ENCODE measurements at places on chromosomes 12 and 14.

DNA sequence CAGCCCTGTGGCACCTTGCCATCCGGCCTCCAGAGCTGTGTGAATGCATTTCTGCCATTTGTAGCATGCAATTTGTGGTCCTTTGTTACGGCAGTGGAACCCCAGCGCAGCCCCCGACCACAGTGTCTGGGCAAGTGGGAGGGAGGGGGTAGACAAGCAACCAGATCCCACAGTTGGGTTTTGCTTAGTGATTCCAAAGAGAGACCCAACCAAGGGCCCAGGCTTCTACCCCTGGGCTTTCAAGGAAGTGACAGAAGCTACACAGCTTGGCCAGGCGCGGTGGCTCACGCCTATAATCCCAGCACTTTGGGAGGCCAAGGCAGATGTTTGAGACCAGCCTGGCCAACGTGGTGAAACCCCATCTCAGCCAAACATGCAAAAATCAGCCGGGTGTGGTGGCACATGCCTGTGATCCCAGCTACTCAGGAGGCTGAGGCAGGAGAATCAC lies 17.8 kb downstream of the ZBTB42 start:
- DNase-seq, result no peak

DNA sequence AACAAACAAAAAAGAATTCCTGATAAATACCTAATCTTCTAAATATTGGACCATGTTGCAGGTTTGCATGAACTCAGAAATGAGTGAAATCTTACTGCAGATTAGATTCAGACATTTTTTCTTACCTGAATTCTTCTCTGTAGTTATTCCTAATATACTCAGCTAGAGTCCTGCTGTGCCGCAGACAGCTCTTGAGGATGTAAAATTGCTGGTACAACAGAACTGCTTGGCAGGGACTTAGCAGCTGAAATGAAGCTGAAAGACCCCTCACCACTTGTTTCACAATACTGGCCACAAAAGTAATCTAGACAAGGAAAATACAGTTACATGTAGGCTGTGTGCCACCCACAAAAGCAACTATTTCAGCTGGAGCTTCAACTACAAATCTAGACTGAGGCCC lies 48.3 kb upstream of the KICS2 start:
- no peak for DNase-seq

- DNase-seq, result no peak
Observed at GRCh38 chr12:57869298-57869926, 22.9 kb upstream of the CTDSP2 start.

- DNase-seq, result no peak
Observed at GRCh38 chr14:45083617-45083975, 320 bp upstream of the PRPF39 start.

DNA sequence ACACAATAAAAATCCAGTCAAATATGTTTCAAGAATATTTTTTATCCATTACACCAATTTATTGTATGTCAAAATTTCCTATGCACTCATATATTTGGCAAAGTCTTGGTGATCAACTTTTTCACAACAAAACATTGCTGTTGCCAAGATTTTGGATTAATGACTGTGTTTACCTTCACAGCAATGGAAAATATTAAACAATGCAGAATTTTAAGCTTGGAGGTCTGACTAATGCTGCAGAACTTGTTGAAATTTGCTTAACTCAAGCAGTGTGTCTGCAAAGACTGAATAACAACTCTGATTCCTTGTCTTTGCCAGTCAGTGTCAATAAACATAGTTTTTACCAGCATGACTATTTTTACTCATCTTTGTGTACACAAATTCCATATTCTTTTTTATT lies 336.4 kb downstream of the CCER1 start:
- no peak for DNase-seq

- no peak for DNase-seq
Observed at GRCh38 chr14:72182708-72183432, 250.6 kb downstream of the RGS6 start.

GRCh38 chr12:56922031-56922430 lies 12.2 kb downstream of the SDR9C7 start:
- no peak for DNase-seq

DNA sequence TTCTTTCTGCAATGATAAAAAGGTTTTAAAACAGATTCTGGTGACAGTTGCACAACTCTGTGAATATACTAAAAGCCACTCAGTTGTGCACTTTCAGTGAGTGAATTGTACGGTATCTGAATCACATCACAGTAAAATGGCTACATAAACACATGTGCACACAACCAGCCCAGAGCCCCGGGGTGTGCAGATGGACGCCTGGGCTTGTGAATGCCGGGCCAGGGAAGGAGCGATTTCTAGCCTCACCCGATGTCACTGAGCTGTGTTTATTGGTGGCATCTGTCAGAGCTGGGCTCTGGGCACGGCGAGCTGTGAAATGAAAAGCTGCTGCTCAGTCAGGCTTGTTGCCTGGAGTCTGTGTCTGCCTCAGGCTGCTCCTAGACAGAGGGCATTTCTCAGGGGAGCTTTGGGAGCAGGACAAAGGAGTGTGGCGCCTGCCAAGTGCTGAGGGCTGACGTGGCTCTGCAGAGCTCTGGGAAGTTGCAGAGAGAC lies 25.9 kb downstream of the RHOF start:
- DNase-seq, result no peak

DNA sequence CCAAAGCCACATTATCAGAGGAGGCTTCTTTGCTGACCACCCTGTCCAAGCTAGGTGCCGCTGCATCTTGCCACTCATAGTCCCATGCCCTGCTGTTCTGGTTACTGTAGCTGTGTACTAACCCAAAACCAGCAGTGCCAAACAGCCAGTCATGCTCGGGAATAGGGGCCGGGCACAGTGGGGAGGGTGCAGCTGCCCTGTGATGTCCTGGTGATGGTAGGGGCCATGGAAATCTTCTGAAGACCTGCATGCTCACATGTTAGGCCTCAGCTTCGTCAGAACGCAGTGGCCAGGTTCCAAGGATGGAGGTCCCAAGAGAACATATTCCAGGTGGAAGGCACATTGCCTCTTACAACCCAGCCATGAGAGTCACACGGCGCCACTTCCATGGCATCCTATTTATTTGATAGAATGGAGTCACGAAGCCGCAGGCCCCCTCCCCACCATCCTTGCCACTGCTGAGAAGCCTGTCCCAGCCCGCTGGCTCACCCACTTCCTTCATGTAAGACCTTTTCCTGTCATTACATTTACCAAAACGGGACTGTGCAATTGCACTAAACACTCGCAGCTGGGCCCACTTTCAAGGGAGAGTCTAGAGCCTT lies 48.5 kb downstream of the FAM222A start:
- no peak for DNase-seq

GRCh38 chr12:98438656-98439230 lies 76.6 kb upstream of the TMPO start:
- DNase-seq, result no peak

GRCh38 chr14:92792885-92793284 lies 1.2 kb upstream of the GOLGA5 start:
- no peak for DNase-seq

DNA sequence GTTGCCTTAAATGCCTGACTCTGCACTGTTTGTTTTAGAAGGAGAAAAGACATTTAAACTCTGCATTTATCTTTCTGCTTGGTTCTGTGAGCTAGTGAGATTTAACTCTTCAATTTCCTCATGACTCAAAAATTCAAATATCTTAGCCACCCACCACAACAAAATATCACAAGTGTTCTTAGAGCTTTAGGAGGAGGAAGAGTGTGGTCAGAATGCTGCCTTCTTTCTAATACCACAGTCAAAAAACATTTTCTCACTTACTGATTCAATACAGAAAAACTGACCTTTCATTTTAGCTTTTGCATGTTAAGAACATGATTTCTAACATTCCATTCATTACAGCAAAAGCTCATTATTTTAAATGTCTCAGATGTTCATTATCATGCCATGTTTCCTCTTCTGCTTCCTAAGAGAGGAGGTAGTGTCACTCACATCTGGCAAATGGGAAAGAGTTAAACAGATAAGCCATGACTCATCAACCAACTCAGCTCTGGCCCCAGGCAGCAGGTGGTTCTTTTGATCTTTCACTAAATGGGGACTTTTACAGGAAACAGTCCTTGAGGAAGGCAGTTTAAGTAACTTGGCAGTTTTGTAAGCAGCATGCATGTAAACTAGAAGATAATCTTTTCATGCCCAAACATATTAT lies 56.4 kb upstream of the RNU6-8 start:
- no peak for DNase-seq

DNA sequence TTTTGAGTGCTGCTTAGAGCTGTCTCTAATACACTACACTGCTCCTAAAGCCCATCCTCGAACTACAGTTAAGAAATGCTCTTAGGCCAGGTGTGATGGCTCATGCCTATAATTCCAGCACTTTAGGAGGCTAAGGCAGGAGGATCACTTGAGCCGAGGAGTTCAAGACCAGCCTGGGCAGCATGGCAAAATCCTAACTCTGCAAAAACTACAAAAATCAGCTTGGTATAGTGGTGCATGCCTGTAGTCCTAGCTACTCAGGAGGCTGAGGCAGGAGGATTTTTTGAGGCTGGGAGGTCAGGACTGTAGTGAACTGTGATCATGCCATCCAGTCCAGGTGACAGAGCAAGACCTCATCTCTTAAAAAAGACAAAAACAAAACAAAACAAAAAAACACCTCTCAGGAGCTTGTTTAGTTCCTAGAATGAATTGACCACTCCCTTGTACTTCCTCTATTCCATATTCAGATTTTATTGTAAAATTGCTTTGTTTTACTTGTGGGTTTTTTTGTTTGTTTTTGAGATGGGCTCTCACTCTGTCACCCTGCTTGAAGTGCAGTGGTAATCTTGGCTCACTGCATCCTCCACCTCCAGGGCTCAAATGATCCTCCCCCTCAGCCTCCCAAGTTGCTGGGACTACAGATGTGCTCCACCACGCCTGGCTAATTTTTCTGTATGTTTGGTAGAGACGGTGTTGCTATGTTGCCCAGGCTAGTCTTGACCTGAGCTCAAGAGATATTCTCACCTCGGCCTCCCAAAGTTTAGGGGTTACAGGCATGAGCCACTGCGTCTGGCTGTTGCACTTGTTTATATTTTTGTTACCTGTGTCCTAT lies 13.6 kb downstream of the MDM2 start:
- no peak for DNase-seq

DNA sequence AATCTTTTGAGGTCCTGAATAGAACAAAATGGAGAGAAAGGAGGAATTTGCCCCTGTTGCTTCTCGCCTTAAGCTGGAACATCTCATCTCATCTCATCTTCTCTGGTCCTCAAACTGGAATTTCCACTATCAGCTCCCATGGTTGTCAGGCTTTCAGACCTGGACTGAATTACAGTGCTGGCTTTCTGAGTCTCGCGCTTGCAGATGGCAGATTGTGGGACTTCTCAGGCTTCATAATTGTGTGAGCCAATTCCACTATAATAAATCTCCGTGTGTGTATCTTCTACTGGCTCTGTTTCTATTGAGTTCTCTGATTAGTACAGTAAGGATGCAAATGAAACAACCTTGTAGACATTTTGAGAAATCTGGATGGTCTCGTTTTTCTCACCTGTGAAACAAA lies 199.0 kb downstream of the TMEM117 start:
- DNase-seq, result no peak

- no peak for DNase-seq
Observed at GRCh38 chr14:33207467-33208017, 268.9 kb downstream of the NPAS3 start.

DNA sequence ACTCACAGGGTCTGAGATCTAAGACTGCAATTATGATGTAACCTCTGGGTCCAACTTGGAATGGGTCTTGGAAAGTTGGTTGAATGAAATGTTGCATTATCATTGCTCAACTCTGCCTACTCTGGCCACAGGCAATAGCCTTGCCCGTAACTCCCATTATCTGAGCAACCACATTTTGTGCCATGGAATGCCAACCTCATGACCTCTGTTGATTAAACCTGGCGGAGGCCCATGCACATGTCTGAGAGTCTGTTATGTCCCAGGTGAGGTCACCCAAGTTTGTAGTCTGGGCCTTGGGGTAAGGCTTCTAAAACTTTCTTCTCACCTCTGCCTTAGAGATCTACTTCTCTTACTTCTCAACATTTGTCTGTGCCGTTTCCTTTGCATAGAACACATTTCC lies 140.9 kb downstream of the TBX5 start:
- no peak for DNase-seq

DNA sequence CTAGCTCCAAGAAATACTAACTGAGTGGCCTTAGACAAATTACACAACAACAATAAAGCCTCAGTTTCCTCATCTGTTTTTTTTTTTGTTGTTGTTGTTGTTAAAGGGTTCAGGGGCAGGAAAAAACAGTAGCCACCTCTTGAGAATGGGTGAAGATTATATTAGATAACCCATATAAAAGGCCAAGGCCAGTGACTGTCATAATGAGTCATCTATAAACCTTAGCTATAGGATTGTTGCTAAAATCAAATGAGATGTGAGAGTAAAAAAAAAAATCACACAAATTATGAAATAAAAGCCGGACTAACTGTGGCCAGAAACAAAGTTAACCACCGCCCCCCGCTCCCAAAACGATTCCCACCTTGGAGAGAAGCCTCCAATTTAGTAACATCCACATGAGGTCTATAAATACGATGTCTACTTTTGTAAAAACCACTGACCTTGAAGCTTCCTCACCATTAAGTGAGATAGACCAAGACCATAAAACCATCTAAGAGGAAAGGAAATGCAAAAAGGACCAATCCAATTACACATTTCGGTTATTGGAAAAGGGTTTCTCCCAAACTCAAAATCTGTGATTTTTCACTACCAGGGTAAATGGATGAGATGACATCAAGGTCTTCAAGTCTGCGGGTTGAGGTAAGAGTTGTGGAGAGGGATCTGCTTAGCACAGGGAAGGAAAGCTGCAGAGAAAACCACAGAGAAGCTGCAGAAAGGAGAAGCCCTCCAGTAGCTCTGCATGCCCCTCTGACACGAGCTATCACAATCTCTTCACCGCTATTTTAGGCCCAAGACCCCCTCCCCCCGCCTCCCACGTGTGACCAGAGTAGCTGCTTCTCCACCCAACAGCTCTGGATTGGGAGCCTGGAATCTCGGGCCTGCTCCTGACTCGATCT lies 1.0 kb downstream of the NAA25 start:
- DNase-seq, result no peak

GRCh38 chr14:101198398-101199027 lies 295.0 kb upstream of the RTL1 start:
- DNase-seq, result no peak

GRCh38 chr12:13530966-13531365 lies 334.4 kb downstream of the EMP1 start:
- peak; percentile 44 for DNase-seq

GRCh38 chr12:54300732-54301427 lies at the start of gene NFE2:
Gene NFE2 (minus strand): TSS chr12:54301015. CDS start chr12:54295248, 5,767 bp downstream.
- DNase-seq, result peak; percentile 45

- DNase-seq, result no peak
Observed at GRCh38 chr12:64983771-64984278, 137.3 kb downstream of the WIF1 start.
